ENCODE measurements at places on chromosomes 6 and 20. TPM values are rescaled to one million over a fixed set of nuclear protein-coding genes. Genes with fewer than 3 reads are reported as not detected.

CST2 gene
- not detected for polyA plus RNA-seq

- no peak for DNase-seq
Measured at GRCh38 chr20:24649787-24650490, 180.5 kb downstream of the SYNDIG1 start.

- DNase-seq, result no peak
Measured at GRCh38 chr6:36374972-36375371, 12.5 kb downstream of the ETV7 start.

GRCh38 chr20:44457016-44457415 lies 18.7 kb upstream of the TTPAL start:
- DNase-seq, result no peak
